Stimulated activated CD4-positive, alpha-beta T cell treated with anti-CD3 and anti-CD28 coated beads, Interleukin-1b, Interleukin-23, amount 100 ng/mL, for 1 hour (primary cell): ENCODE measurements at places on chromosomes 5 and 9.

DNA sequence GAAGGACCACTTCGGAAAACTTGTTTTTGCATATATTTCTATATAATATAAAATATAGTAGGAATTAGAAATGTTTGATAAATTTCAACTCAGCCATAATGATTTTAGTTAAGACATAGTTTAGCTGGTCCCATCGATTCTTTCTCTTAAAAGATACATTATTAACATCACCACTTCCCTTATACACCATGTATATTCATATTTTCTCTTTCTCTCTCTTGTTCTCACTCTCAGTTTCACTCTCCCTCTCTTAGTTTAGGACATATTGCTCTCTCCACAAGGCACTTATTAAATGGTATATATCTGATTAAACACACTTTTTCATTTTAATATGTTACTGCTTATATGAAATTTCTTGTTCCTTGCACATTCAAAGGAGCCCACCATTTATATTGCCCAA, 90.1 kb upstream of the RASEF start:
- DNase-seq = no peak

DNA sequence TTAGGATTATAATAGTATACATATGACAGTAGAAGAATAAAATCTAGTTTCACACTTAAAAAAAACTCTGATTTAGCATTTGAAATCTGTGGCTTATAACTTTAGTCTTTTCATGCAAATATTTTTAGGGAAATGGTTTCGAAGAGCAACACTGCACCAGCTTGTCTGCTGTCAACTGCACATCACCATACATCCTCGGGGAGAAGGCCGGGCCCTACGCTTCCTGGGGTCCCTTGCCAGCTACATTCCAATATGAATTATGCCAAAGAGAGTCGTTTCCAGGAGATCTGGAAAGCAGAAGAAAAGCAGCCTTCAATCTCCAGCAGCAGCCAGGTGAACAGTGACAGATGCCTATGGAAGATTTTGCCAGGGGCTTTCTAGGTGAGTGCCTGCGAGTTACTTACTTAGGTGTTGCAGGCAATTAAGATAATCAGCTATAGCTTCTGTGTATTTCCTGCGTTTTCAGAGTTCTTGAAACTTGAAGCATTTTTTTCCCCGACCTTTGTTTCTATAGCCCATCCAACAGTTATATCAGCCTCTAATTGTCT, 166.8 kb downstream of the TRPM3 start:
- no peak for DNase-seq

DNA sequence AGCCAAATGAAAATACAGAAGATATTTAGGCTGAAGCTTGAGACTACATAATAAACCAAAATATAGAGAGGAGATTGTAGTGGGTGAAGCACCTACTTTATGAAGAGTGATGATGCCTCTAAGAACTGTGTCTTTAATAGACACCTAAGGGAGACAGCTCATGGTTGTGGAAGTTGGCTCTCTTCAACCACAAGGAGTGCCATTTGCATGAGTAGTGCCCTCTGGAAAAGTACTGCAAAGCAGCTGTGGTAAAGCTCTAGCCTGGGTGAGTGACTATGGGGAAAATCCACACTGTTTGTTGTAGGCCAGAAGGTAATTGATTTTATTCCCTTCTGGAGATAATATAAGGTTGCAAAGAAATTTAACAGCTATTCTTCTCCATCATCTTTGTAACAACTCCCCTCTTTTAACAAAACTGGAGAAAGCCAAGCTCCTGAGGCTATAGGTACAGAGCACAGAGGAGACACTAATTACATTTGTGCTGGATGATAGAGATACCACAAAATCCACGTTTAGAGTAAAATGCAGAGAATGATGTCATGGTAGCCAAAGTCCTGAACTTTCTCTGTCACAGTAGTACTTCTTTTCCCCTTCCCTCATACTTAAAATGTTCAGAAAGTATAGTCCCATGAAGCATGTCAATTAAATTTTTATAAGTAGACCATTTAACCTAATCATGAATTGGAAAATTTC, 122.8 kb downstream of the STARD4 start:
- DNase-seq = no peak

DNA sequence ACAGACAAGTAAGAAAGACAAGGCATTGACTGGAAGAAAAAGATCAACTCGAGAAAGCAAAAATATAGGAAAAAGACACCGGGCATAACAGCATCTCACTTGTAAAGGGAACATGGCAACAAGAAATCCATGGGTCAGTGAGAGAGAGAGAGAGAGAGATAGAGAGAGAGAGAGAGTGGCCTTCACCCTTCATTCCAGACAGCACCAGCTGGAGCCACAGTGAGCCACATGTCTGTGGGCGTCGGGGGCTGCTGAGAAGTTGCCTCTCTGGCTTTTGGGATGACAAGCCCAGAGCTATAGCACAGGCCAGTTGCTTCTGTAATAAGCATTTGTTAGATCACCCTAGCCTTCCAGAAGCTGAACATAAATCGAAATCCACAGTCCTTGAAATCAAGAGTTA, 20.3 kb upstream of the ENC1 start:
- DNase-seq = no peak

GRCh38 chr5:128572051-128572929, 34.2 kb upstream of the FBN2 start:
- no peak for DNase-seq

GRCh38 chr5:177146891-177147638, 13.5 kb downstream of the NSD1 start:
- no peak for DNase-seq

GRCh38 chr5:83554133-83554532, 82.6 kb downstream of the VCAN start:
- DNase-seq = no peak

GRCh38 chr5:180909782-180910181, 10.8 kb downstream of the BTNL8 start:
- no peak for DNase-seq

DNA sequence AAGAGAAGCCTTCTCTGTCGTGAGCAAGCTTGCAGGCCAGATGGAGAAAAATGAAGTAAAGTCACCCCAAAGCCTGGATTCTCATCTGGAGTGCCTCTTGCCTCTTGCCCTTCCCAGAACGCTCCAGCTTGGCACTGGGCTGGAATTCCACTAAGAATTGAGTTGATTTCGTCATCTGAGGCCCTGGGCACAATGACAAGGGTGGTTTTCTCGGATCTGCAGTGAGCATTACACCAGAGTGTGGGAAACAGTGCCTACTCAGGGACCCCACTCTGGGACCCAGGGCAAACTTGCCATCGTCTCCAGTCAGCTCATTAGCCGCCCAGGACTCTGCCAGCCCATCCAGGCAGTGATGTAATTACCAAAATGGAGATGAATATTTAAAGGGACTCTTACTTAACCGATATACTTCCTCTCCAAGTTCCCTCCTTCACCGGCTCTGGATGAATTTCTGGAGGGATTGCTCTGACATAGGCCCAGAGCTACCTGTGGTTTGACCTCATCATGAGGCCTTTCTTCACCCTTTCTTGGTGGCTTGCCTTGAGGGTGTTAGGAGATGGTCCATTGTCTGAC, 44.7 kb upstream of the LCP2 start:
- DNase-seq = no peak

GRCh38 chr5:61467766-61468482, 135.9 kb downstream of the ZSWIM6 start:
- DNase-seq = no peak

DNA sequence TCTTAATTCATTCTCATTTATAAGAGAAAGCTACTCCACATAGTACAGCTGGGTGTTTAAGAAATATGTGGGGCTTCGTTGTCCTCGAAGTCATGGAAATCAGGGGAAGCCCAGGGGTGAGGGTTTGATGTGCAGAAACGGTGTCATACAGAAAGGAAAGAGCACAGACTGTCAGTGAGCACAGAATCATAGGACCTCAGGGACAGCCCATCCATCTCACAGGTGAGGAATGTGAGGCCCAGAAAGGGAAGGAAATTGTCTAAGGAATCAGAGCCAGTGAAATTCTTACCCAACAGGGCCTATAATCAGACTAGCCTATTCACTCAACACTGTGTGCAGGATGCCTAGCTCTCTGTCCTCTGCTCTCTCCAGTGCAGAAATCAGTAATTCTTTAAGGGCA, 535.6 kb downstream of the SPOCK1 start:
- DNase-seq = no peak

- no peak for DNase-seq
Observed at GRCh38 chr5:143083006-143083405, 312.8 kb downstream of the ARHGAP26 start.

- DNase-seq = no peak
Observed at GRCh38 chr5:88556406-88556805, 287.8 kb upstream of the TMEM161B start.

DNA sequence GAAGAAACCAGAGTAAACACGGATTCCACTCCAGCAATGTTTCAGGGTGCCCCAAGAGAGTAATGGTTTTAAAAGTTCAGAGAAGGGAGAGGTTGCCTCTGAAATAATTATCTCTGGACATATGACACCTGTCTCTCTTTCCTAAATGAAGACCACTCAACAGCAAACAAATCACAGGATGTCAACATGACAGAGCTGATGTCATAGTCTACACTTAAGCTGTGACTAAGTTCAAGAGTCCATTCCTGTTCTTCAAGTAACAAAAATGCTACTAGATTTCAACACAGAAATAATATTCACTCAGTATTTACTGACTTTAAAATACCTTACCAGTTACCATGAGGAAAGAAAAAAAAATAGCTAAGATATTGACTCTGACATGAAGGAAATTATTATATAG, 44.7 kb upstream of the SLC30A5 start:
- no peak for DNase-seq

DNA sequence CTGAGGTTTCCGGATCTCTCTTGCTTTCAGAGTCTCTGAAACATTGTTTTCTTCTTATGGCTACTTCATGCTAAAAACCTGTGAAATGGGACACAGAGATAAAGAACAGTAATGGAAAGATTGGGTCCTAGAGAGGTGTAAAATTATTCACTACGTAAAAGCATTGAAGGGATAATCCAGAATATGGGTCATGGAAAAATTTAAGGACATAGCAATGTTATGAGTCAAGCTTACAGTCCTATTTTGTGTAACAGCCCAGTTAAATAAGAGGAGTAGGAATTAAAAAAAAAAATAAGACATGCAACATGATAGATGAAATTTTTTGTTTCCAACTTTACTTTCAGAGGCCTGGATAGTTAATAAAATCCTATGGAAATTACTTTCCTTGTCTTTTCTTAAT, 61.9 kb upstream of the ELL2 start:
- DNase-seq = no peak

- no peak for DNase-seq
Observed at GRCh38 chr5:123351240-123351639, 72.0 kb downstream of the CEP120 start.

DNA sequence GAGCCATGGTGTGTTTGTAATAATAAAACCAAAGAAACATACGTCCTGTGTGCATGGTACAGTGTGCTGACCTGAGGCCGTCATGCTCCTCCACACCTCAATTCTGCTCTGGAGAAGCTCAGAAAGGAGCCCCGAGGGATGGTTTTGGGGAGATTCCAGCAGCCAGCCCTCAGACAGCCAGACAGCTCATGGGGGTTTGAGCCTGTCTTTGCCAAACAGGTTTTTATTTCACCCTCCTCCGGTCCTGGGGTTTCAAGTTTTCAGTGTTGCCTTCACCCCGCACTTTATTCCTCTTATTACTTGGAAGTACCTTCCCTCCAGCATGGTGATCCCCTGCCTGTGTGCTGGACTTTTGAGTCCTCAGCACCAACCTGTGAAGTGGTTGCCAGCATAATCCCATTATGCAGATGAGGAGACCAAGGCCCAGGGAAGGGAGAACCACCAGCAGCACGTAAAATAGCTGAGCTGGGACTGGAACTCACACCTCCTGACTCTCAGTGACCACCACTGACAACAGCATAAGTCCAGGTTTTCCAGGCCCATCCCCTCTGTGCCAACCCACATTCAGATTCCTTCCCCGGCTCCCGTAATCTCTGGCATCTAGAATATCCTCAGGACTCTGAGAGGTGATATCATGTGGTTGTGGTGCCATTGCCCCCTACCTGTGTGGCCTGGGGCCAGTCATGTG, 35.1 kb downstream of the TGFBI start:
- DNase-seq = no peak

DNA sequence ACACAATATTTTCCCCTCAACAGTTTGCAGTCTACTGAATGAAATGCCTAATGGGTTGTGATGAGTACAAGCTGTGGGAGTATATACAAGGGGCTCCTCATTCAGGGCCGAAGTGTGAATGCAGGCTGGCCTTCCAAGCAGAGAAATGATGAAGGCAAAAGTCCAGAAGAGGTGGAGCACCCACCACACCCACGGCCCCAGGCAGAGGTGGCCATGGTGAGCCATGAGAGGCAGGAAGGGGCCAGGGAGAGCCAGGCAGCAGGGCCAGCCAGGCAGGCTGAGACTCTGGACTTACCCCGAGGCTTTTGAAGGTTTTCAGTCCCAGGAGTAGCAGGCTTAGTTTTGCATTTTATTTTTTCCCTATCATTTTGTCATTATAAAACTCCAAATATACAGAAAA, 218.1 kb downstream of the AUH start:
- no peak for DNase-seq

- no peak for DNase-seq
Observed at GRCh38 chr9:115923903-115924668, 229.5 kb upstream of the PAPPA start.

- no peak for DNase-seq
Observed at GRCh38 chr9:134326724-134327601, 708 bp downstream of the RXRA start.

- DNase-seq = no peak
Observed at GRCh38 chr5:142287973-142288313, 36.9 kb downstream of the SPRY4 start.

GRCh38 chr9:101375546-101375945, 9.3 kb downstream of the BAAT start:
- no peak for DNase-seq
